Germinal center (tissue), 1 donor: ENCODE measurements at places on chromosomes 2 and 18.

DNA sequence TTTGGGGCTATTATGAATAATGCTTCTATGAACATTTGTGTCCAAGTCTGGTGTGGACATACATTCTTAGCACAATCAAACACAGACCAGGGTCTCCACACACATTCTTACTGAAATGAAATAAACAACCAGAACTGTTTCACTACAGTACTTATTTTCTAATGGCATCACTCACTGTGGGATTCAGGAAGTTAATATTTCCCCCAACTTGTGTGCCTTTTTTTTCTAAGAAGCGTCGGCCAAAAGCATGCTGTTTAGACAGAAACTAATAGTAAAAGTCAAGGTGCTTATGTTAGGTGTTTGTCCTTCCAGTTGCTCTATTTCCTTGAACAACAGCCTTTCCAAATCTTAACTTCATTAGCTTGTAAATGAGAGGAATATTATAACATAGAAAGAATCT, 117.6 kb downstream of the DOCK10 start:
- DNase-seq: no peak

GRCh38 chr2:67321588-67321903, 75.6 kb upstream of the ETAA1 start:
- DNase-seq: no peak

GRCh38 chr2:19219060-19219459, 139.4 kb downstream of the OSR1 start:
- DNase-seq: no peak

- peak; percentile 34 for DNase-seq
Observed at GRCh38 chr2:121095257-121096080, 189.5 kb downstream of the TFCP2L1 start.

GRCh38 chr2:8576525-8577167, 105.2 kb upstream of the ID2 start:
- peak; percentile 70 for DNase-seq

- DNase-seq: no peak
Observed at GRCh38 chr2:138708682-138709241, 71.4 kb downstream of the NXPH2 start.

DNA sequence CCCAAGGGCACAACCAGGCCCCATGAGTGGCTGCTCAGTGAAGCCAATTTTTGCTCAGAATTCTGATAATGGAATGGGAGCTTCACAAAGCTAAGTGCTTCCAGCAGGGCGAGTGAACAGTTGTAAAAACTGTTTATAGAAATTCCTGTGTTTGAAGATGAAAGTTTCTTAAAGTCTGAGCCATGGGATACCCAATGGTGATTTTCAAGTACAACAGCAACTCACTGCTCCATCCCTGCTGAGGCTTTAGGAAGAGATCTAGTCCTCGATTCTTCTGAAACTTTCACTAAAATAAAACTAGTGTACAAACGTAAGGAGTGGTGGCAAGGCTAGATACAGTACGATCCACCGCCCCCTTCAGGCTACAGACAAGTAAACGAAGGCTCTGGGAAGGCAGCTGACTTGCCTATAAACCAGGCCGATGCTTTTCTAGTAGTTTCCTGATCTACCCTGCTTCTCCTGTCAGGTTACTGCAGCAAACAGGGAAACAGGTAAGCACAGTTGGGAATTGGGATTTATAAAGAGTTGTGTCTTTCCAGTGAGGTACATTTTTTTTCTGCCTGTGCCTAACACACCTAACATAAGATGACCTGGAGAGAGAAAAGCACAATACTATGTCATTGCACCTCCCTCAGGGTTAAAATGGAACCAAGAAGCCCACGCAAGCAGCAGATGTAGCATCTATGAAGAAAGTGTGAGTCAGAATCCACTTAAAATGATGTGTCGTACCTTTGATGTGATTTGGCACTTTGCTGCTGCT, 108.7 kb downstream of the UXS1 start:
- no peak for DNase-seq

DNA sequence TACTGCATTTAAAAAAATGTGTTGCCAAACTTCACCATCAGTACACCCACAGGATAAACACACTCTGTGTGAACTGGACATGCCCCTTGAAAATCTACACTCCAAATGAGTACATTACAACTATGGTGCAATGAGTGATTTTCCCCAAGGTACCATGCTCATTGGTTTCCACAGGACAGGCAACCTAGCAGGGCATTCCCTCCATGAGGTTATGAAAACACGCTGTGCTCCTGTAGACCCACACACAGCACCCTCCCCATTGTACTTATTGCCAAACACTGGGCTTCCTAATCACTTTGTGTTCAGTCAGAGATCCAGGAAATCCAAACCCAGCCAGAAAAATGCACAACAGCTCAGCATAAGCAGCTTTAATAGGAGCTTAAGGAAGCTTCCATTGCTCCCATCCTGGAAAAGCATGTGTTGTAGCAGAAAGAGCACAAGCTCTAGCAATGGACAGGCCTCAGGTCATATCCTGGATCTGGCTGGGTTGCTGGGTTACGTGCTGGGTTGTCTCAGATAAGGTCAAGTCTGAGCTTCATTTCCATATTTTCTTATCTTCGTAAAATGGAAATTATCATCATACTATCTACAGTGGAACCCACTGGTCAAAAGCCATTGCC, 20.8 kb upstream of the ATIC start:
- no peak for DNase-seq

GRCh38 chr2:45191146-45191863, 182.1 kb upstream of the SIX2 start:
- no peak for DNase-seq
